RWPE2 (cell line): ENCODE measurements at places on chromosomes 6 and 20.
A peak's percentile ranks its signal among the peaks of the same experiment; 100 is the strongest.

- no peak for DNase-seq
Measured at GRCh38 chr6:47151232-47151898, 109.2 kb upstream of the ADGRF1 start.

- no peak for DNase-seq
Measured at GRCh38 chr20:35237486-35237885, 11.0 kb downstream of the MMP24 start.

DNA sequence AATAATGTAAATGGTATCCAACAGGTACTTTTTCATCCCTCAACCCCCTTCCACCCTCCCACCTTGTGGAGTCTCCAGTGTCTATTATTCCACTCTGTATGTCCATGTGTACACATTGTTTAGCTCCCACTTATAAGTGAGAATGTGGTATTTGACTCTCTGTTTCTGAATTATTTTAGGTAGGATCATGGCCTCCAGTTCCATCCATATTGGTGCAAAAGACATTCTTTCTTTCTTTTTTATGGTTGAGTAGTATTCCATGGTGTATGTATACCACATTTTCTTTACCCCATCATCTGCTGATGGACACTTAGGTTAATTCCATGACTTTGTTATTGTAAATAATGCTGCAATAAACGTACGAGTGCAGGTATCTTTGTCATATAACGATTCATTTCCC is 58.2 kb upstream of the PRND start:
- no peak for DNase-seq

DNA sequence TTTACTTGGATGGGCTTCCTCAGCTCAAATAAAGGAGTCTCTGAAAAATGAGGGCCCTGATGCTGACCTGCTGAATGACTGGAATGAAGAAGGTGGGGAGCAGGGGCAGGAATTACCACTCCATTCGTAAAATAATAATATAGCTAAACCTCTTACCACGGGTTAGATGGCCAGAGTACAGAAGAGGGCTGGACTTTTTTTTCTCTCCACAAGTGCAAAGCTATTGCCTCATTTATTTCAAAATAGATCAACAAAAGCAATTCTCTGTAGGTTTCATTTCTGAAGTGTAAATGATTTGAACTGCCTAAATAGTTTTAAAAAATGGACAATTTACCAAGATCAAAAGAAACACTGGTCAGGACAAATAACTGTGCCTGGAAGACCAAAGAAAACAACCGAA is 256.7 kb downstream of the KIF16B start:
- no peak for DNase-seq

DNA sequence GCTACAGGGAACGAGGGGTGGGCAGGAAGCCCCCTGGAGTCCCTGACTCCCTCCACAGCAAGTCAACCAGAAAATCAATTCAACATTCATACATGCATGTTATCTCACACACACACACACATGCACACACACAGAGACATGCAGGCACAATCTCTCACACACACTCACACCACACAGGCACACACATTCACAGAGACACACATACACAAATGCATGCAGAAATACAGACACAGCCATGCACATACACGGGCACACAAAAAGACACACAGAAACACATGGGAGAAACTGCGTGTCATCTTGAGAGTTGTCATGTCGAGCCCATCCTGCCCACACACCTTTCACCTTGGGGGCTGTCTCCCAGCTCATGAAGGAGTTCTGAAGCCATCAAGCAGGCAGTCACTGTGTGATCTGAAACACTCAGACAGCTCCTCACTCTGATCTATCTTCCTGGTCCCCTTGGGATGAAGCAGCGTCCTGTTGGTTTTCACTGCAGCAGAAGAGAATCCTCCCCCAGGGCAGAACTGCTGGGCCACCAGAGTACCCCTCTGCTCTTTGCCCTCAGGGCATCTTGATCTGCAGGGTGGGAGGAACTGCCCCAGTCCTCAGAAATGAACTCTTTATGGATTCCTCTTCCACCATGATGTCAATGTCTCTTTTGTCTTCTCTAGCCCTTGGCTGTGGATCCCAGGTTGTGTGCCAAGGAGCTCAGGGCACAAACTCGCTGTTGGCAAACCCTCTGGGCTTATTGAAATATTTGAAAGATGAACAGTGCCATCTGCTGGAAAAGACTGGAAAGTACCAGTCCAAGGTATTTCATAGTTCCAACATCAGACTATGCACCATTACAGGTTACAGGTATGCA is 8.8 kb downstream of the RAET1L start:
- no peak for DNase-seq

DNA sequence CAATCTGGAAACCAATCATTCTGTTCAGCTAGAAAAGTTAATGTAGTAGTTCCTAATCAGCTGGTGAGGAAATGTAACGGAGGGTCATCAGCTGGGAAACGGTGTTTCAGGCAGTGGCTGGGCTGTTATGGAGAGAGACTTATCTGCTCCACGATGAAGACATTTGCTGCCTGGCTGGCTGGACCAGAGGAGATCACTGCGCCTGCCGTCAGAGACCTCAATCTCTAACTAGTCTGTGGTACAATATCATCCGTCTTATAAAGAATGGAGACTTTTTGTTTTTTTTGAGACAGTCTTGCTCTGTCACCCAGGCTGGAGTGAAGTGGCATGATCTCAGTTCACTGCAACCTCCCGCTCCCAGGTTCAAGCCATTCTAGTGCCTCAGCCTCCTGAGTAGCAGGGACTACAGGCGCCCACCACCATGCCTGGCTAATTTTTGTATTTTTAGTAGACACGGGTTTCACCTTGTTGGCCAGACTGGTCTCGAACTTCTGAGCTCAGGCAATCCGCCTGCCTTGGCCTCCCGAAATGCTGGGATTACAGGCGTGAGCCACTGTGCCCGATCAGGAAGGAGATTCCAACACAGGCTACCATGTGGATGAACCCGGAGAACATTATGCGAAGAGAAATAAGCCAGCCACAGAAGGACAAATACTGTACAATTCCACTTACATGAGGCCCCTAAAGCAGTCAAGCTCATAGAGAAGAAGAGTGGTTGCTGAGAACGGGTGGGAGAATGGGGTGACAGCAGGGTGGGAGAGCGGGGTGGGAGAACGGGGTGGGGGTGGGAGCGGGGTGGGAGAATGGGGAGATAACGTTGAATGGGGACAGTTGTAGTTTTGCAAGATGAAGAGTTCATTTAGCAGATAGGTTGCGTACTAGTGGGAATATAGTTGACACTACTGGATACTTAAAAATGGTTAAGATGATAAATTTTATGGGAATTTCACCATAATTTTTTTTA is 115.1 kb downstream of the SULF2 start:
- DNase-seq = peak; percentile 66

- DNase-seq = no peak
Measured at GRCh38 chr6:48733581-48733980, 622.6 kb upstream of the PTCHD4 start.

DNA sequence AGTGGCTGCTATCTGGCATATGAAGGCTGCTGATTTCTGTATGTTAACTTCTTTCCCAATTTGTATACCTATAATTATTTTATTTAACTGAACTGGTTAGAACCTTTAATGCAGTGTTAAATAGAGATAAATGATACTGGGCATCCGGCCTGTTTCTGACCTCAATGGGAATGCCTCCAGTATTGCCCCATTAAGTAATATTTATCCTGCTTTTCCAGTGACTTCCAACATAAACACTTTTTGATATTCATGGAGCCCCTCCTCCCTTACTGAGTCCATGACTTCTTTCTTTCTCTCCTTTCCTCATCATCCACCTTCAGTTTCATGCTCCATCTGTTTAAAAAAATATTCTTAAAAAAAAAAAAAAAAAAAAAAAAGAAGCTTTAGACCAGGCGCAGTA is 8.8 kb downstream of the TRIM27 start:
- no peak for DNase-seq

- peak; percentile 73 for DNase-seq
Measured at GRCh38 chr20:50729901-50730764, 1.2 kb upstream of the PARD6B start.

DNA sequence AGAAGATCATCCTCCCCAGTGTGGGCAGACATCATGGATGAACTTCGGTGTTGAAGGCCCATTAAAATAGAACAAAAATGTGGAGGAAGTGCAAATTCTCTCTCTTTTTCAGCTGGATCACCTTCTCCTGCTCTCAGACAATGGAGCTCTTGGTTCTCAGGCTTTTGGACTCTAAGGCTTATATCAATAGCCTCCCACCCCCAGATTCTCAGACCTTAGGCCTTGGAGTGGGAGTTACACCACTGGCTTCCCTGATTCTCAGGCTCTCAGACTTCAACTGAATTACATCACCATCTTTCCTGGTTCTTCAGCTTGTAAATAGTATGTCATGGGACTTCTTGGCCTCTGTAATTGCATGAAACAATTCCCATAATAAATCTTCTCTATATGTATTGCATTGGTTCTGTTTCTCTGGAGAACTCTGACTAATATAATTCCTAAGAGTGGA is 36.6 kb downstream of the NSFL1C start:
- no peak for DNase-seq
